Liver (tissue), 10 donors: ENCODE measurements at places on chromosomes 7 and 10. TPM values are rescaled to one million over a fixed set of nuclear protein-coding genes. Genes with fewer than 3 reads are reported as not detected.

DGKB gene
- 0.09 TPM for total RNA-seq

PLXNA4 gene
- 0.61 TPM for total RNA-seq

NPC1L1 gene
- 7.2 TPM for total RNA-seq

PLAU gene
- total RNA-seq, result 0.67 TPM

HTRA1 gene
- 73.3 TPM for total RNA-seq

CRHR2 gene
- not detected for total RNA-seq

CALML5 gene
- total RNA-seq, result not detected

TRPV6 gene
- total RNA-seq, result 1.5 TPM

PAX4 gene
- not detected for total RNA-seq

DNA sequence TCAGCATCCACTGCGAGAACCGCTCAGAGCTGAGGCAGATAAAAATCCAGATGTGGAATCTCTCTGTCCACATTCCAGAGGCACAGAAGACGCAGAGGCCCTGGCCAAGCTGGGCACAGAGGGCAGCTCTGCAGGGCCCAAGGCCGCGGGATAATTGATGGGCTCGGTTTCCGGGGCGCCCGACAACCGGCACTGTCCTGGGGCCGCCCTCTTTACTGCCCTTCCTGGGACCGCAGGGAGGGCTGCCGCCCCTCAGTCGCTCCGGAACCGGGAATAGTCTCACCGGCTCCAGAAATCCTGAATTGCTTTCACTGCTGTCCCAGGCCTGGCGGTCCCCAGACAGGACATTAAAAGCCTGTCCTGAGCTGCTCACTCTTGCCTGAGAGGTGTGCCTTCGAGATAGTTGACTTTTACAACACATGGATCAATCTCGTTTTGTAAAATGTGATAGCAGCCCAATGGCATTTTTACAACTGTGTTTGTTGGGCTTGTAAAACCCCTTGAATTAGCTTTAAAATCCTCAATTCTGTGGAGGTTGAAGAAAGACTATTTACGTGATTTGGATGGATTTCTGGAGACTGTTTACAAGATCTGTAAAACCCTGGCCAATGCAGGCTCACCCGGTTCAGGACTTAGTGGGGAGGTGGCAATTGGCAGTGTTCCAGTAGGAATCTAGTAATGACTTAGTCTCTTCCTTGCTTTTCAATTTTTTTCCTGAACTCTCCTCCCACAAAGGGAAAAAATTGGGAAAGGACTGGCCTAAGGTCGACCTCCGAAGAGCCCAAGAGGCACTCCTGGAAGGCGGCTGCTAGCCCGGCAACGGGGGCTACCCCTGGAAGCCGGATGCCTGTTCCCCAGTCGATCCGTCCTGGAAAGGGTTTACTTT, 1.4 kb upstream of the HOXA6 start:
- H3K27ac ChIP-seq, result no peak overlapping the region
- no peak overlapping the region for H3K4me3 ChIP-seq
- H3K27me3 ChIP-seq, result peaks cover 39% of the 10 kb centered on the region
- peaks cover 26% of the 10 kb centered on the region for H3K4me1 ChIP-seq

DNA sequence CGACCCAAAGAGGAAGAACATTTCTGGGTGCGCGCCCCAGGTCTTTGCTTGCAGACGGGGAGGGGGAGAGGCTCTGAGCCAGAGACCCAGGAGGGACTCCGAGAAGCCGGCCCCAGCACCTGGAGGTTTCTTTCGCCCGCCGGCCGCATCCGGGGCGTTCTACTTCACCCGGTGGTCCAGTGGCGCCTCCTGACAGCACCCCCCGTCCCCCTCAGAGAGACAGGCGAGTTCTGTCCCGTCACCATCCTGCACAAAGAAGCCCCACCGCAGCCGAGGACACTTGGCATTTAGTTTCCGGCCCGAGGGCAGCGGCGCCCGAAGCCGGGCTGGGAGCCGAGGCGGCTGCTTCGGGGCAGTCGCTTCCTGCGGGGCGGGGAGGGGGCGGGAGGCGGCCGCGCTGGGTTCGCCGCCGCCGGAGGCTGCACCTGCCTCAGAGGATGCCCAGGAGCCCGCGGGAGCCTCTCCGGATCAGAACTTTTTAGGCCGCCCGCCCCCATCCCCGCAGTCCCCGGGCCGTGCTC, at the start of gene TMEM178B:
Gene TMEM178B, plus strand, starts transcription at position 424 of the 521 bp plus-strand sequence.
- H3K4me3 ChIP-seq, result peak within 1 kb of the TSS; percentile 58
- H3K4me1 ChIP-seq, result peaks cover 38% of the 10 kb centered on the region
- H3K36me3 ChIP-seq, result no peaks in the 10 kb centered on the region
- peaks cover 8% of the 10 kb centered on the region for H3K27me3 ChIP-seq
- no peak for DNase-seq

DNA sequence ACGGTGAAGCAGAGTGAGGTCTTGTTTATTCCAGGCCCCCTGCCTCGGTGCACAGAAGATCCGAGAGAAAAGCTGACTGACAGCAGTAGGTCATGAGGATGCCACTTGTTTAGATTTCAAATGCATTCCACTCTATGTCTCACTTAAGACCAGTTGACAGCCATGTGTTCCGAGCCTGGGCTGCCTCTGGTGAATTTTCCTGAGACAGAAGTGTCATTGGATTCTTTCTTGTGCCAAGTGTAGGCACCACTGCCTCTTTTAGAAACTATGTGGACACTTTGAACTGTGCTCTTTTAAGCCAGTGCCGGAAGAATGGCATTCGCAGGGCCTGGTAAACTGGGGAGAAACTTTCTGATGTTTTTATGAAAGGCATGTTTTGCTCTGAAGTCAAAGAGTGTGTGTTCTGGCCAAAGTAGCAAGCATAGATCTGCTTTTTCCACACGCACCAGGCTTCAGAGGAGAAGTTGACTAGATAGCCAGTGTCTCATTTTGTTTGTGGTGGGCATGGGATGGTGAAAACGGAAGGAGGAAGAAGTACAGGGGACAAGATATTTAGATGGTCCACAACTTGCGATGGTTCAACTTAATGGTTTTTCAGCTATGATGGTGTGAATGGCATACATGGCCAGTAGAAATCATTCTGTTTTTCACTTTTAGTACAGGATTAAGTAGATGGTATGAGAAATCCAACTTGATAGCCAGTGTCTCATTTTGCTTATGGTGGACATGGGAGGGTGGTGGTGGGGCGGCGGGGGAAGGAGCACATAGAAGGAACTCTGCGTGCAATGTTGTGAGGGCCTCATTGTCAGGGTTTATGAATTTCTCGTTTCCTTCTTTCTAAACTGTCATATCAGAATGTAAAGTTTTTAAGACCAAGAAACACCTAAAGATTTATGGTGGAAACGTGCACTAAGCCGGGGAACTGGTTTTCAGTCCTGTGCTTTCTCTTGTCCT, 41.5 kb downstream of the CYP17A1 start:
- peaks cover 11% of the 10 kb centered on the region for H3K36me3 ChIP-seq
- H3K27me3 ChIP-seq, result no peaks in the 10 kb centered on the region
- no peak overlapping the region for H3K4me3 ChIP-seq
- peak overlapping the region; percentile 82 for H3K27ac ChIP-seq
- DNase-seq, result no peak

DNA sequence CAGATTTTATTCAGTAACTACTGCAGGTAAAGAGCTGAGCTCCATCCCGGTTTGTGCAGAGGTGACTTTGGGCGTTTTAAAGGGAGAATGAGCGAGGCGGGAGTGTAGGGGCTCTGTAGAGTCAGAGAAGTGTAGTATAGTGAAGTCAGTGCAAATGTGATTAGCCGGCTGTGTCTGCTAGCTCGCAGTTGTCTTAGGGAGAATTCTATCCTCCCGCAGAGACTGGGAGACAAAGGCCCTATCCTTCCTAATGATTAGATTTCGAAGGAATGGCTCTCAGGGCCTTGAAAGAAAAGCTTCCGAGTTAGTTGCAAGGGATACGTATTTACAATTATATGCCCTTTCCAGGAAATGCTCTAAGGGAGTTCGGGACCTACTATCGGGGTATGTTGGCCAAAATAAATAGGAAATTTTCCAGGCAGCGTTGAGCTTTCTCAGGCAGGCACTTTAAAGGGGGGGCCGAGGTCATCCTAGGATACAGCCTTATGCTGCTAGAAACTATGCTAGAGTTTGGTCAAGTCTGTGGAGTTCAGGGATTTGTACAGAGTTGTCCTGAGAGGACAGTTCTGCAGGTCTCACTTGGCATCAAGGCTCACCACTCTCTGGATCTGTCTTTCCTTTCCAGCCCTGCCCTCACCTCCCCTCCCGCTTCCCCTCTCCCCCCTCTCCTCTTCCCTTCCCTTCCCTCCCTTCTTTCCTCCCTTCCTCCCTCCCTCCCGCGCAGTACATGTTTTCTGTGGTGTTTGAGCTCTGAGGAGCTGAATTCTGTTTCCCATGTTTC, 825 bp downstream of the MRPL32 start:
- peaks cover 20% of the 10 kb centered on the region for H3K36me3 ChIP-seq
- peaks cover 8% of the 10 kb centered on the region for H3K4me1 ChIP-seq
- H3K4me3 ChIP-seq, result peak overlapping the region; percentile 95
- peak overlapping the region; percentile 73 for H3K27ac ChIP-seq
- no peaks in the 10 kb centered on the region for H3K27me3 ChIP-seq

GRCh38 chr10:78868048-78868447, 200.7 kb upstream of the ZMIZ1 start:
- H3K27me3 ChIP-seq, result no peaks in the 10 kb centered on the region
- H3K36me3 ChIP-seq, result no peaks in the 10 kb centered on the region
- H3K27ac ChIP-seq, result no peak overlapping the region
- H3K4me1 ChIP-seq, result no peaks in the 10 kb centered on the region
- H3K4me3 ChIP-seq, result no peak overlapping the region

- peaks cover 6% of the 10 kb centered on the region for H3K4me1 ChIP-seq
- no peak for DNase-seq
Measured at GRCh38 chr10:16439295-16439694, 2.5 kb downstream of the PTER start.

GRCh38 chr10:101066146-101066895, 4.5 kb downstream of the KAZALD1 start:
- no peaks in the 10 kb centered on the region for H3K27me3 ChIP-seq
- DNase-seq, result peak; percentile 77
- no peaks in the 10 kb centered on the region for H3K36me3 ChIP-seq
- H3K27ac ChIP-seq, result no peak overlapping the region
- H3K4me3 ChIP-seq, result peak overlapping the region; percentile 55
- H3K4me1 ChIP-seq, result peaks cover 17% of the 10 kb centered on the region

DNA sequence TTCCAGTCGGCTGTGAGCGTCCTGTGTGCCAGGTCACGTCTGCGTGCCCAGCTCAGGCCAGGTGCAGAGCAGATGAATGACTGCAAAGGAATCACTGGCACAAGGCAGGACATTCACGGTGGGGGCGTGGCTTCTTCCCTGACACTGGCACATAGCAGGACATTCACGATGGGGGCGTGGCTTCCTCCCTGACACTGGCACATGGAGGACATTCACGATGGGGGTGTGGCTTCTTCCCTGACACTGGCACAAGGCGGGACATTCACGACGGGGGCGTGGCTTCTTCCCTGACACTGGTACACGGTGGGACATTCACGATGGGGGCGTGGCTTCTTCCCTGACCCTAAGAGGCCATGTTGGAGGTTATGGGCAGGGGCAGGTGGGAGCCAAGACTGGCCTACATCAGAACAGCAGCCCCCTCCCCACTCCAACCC, 64.3 kb downstream of the MYL10 start:
- no peaks in the 10 kb centered on the region for H3K27me3 ChIP-seq
- no peak for DNase-seq
- H3K27ac ChIP-seq, result no peak overlapping the region
- H3K4me3 ChIP-seq, result no peak overlapping the region

DNA sequence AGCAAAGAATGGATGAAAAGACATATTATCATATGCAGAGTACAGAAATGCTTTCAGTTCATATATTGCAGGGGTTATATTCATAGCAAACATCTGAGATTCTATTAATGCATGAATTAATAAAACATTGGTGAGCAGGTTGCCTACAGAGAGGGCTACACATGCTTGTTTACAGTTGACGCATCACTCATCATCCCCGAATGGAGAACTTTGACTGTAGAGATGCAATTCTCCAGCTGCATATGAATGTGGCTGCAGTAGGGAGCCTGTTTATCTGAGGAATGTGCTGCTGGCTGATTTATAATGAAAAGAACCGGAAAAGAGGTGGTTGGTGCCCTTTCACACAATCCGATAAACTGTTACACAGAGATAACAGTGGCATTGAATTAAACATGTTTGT, 116.5 kb downstream of the GRM3 start:
- H3K27me3 ChIP-seq, result peaks cover 2% of the 10 kb centered on the region
- no peaks in the 10 kb centered on the region for H3K36me3 ChIP-seq
- H3K4me3 ChIP-seq, result no peak overlapping the region
- no peak for DNase-seq

DNA sequence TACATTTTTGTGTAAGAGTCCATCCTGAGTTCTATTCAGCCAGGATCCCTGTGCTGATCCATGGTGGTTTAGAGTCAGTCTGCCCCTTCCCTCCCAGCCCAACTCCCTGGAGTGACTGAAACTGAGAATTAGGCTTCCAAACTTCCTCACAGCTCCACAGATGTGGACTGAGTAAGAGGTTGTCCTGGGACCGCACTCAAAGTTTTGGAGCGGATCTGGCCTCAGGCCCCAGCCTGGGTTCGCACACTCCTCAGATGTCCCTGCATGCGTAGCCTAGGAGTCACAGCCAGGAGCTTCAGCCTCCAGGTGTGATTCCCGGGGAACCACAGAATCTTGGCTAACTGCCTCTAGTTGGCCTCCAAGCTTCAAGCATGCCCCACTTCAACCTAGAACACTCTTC, 218.1 kb downstream of the C7orf25 start:
- no peak overlapping the region for H3K27ac ChIP-seq
- no peak overlapping the region for H3K4me3 ChIP-seq
- H3K36me3 ChIP-seq, result no peaks in the 10 kb centered on the region
- H3K4me1 ChIP-seq, result no peaks in the 10 kb centered on the region

GRCh38 chr10:58920655-58921003, 255.8 kb upstream of the PHYHIPL start:
- no peaks in the 10 kb centered on the region for H3K36me3 ChIP-seq
- no peak overlapping the region for H3K4me3 ChIP-seq
- DNase-seq, result no peak
- H3K4me1 ChIP-seq, result no peaks in the 10 kb centered on the region
- H3K27ac ChIP-seq, result no peak overlapping the region

DNA sequence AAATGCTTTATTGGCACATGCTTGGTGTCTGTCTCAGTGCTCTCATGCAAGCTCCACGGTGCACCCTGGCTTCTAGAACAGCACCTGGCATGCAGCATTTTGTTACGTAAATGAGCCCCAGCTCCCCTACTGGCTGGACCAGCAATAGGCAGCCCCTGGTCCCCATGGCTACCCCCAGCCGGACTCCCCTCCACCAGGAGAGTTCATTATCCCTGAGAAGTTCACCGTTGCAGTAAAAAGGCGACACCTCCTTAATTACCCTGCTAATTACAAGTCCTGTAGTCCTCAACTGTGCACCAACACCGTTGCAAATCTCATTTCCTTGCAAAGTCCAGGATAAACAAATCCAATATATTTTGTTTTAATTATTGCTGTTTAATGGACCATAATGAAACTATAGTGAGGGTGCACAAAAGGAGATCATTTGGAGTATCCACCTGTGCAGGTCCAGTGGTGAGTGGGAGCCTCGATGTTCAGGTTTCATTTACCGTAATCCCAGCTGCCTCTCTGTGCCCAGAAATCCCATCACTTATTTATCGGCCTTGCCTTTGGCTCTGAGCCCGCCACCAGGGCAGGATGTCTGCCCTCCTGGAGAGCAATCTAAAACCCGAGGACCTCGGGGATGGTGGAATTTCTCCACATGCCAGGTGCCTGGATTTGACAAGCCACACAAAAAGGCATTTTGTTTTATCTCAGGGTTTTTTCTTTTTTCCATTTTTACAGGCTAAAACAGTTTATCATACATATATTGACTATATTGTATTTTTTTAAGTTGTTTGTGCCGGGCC, 12.8 kb upstream of the DRGX start:
- no peak for DNase-seq
- no peak overlapping the region for H3K4me3 ChIP-seq
- no peaks in the 10 kb centered on the region for H3K4me1 ChIP-seq
- no peaks in the 10 kb centered on the region for H3K36me3 ChIP-seq
- no peak overlapping the region for H3K27ac ChIP-seq
- peaks cover 2% of the 10 kb centered on the region for H3K27me3 ChIP-seq
